ENCODE measurements at places on chromosomes 2 and 18. TPM values are rescaled to one million over a fixed set of nuclear protein-coding genes. Genes with fewer than 3 reads are reported as not detected.

INPP5D gene
- 12.6 TPM for polyA plus RNA-seq

SP140L gene
- 20.4 TPM for polyA plus RNA-seq

REG1B gene
- 0.24 TPM for polyA plus RNA-seq

FAM210A gene
- polyA plus RNA-seq = 16.7 TPM

RRM2 gene
- 33.2 TPM for polyA plus RNA-seq

TMEM17 gene
- polyA plus RNA-seq = 4.2 TPM

SLC5A7 gene
- 7.1 TPM for polyA plus RNA-seq

IL36A gene
- not detected for polyA plus RNA-seq

RNU2-63P gene
- polyA plus RNA-seq = not detected

TUBA4B gene
- polyA plus RNA-seq = not detected

ZNF2 gene
- 4.4 TPM for polyA plus RNA-seq

PSD4 gene
- polyA plus RNA-seq = 21.4 TPM

NFATC1 gene
- 6.9 TPM for polyA plus RNA-seq

ABHD3 gene
- polyA plus RNA-seq = 40.5 TPM

C18orf54 gene
- polyA plus RNA-seq = 3.6 TPM

NTSR2 gene
- not detected for polyA plus RNA-seq

PIEZO2 gene
- 25.1 TPM for polyA plus RNA-seq

TLK1 gene
- 32.8 TPM for polyA plus RNA-seq

EMILIN1 gene
- polyA plus RNA-seq = 49.1 TPM

PTPRM gene
- polyA plus RNA-seq = 27.2 TPM

DRC1 gene
- polyA plus RNA-seq = 0.76 TPM

VWA3B gene
- polyA plus RNA-seq = 0.09 TPM

REEP1 gene
- 36.9 TPM for polyA plus RNA-seq

CDKL4 gene
- 0.10 TPM for polyA plus RNA-seq

APCDD1 gene
- 4.1 TPM for polyA plus RNA-seq

CPLX4 gene
- not detected for polyA plus RNA-seq

CHRNG gene
- 0.21 TPM for polyA plus RNA-seq

BCL11A gene
- polyA plus RNA-seq = 28.2 TPM

PARD3B gene
- 14.0 TPM for polyA plus RNA-seq

SERPINB13 gene
- not detected for polyA plus RNA-seq
